ENCODE measurements at places on chromosomes 4 and X.

DNA sequence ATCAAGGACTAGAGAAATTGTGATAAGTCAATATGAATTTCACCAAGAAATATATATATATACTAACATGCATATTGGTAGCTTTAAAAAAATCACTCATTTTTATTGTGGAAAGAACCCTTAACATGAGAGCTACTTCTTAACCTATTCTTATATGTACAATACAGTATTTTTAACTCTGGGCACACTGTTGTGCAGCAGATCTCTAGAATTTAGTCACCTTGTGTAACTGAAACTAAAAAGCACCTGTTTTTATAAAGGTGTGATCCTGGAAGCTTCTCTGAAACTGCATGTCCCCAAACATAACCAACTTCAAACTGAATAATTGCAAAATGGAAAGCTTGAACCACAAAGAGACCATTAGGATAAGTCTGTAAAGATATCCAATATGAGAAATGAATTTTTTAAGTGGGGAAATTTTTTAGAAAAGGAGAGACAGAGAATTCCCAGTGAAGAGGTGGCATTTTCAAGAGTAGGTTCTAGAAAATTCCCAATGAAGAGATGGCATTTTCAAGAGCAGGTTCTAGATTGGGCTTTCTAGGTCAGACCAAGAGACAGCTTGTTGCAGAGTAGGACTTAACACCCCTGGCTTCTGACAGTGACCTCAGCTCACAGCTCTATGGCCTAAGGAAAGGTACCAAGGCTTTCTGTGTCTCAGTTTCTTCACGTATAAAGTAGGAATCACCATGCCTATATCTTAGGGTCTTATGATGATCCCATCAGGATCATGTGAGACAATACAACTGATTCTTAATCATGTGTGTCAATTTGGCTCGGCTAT, 22.0 kb upstream of the PPARGC1A start:
- DNase-seq: no peak

DNA sequence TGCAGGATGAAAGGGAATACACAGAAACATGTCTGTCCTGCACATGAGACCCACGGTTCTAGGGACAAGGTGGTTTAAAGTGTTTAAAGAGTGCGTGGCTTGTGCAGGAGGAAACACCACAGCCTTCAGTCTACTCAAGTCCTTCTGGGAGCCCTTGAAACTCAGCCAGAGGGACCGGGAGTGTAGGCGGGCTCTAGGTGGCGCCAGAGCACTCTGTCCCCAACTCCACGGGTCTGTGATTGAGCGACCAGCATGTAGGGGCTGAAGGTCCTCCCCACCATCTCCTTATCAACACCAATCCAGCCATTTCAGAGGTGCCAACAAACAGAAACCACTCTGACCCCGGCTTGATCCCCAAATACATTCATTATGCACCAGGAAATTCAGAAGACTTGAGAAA, 82.0 kb upstream of the CLDN34 start:
- DNase-seq: no peak

GRCh38 chr4:94603170-94603747, 151.5 kb downstream of the PDLIM5 start:
- DNase-seq: no peak

DNA sequence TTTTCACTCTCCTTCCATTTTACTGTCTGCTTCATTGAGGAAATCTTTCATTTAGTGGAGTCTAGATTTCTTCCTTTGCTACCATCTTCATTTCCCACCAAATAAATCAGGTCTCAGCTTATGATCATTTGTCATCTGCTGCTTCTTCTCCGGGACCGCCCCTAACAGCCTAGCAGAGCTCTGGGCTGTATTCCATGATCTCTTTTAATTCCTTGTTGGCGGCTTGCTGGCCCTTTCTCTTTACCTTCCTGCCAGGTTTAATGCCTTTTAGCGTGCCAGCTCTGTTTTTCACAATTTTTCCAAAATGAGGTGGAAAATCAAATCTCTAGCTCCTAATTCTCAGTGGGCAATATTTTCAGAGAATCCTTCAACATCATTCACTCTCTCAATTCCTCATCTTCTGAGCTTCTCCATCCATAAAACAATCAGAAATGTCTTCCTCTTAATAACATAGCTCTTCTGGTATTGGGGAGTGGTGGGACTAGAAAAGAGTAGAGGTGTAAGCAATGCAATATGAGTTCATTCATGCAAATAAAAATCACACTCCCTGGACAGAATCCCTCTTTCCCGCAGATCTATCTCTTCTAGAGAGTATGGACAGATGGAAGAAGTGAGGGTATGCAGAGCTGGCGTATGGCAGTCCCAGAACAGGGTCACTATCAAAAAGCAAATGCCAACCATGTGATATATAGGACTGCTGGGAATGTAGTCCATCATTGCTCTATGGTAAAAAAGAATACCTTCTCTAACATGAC, 491.3 kb downstream of the KCNIP4 start:
- DNase-seq: no peak

GRCh38 chrX:55290963-55291362, 26.2 kb upstream of the PAGE3 start:
- no peak for DNase-seq

DNA sequence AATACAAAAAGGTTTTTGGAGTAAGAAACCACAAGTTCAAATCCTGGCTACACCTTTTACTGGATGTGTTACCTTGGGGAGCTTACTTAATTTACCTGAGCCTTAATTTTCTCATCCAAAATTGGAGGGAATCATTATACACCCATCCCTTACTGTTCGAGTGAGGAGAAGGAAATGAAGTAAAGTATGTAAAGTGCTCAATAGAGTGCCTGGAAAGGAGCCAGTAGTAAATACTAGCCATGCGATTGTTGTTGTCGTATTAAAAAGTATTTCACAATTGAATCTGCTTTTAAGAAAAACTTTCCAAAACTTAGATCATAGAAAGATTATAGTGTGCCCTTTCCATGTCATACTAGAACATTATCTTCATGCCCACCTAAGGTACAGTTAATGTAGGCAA, 124.5 kb downstream of the ATXN3L start:
- DNase-seq: no peak

DNA sequence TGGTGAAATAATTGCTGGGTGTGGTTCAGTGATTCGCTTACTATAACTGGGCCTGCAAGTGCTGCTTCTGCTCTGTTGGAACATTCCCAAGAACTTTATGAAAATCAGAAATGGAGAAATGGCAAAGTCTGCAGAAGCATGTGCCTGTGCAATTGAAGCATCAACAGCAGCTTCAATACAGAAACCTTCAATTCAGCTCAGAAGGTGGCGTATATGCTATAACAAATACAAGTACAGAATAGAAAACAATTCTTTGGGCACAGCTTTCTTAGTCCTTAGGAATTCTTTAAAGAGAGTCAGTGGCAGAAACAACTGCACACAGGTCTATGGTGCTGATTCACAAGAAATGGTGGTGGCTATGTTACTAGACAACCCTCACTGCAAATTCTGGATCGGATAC, 18.0 kb upstream of the PDHA2 start:
- DNase-seq: no peak

- no peak for DNase-seq
Observed at GRCh38 chrX:64437218-64437617, 42.0 kb upstream of the MTMR8 start.

- DNase-seq: no peak
Observed at GRCh38 chr4:119623025-119623424, 5.6 kb downstream of the PDE5A start.

DNA sequence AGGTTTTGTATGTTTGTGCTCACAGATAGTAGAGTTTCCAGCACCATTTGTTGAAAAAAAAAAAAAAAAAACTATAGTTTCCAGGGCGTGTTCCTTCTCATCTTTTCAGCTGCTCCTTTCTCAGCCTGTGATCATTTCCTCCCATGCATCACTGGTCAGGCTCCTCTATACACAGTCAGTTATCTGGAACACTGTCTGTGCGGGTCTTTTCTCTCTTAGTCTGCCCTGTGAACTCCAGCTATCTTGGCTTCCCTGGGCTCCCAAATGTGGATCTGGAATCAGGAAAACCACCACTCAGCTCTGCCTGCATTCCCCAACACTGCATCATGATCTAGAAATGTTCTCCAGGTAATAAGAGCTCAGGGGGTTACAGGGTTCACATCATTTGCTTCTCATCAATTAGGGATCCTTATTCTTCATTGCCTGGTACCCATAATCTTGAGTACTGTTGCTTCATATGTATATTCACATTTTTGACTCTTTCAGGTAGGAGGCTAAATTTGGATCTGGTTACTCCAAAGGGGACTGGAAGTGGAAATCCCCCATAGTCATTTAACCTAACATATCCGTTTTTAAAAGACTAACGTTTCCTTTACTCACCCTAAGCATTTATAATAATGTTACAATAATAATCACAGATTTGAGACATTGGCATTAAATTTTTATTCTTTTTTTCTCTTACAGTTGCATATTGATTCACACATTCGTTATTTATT, 221.8 kb upstream of the KLF3 start:
- no peak for DNase-seq

GRCh38 chr4:115159141-115159540, 45.7 kb upstream of the NDST4 start:
- no peak for DNase-seq

GRCh38 chr4:15436513-15436912, 8.7 kb downstream of the C1QTNF7 start:
- no peak for DNase-seq

DNA sequence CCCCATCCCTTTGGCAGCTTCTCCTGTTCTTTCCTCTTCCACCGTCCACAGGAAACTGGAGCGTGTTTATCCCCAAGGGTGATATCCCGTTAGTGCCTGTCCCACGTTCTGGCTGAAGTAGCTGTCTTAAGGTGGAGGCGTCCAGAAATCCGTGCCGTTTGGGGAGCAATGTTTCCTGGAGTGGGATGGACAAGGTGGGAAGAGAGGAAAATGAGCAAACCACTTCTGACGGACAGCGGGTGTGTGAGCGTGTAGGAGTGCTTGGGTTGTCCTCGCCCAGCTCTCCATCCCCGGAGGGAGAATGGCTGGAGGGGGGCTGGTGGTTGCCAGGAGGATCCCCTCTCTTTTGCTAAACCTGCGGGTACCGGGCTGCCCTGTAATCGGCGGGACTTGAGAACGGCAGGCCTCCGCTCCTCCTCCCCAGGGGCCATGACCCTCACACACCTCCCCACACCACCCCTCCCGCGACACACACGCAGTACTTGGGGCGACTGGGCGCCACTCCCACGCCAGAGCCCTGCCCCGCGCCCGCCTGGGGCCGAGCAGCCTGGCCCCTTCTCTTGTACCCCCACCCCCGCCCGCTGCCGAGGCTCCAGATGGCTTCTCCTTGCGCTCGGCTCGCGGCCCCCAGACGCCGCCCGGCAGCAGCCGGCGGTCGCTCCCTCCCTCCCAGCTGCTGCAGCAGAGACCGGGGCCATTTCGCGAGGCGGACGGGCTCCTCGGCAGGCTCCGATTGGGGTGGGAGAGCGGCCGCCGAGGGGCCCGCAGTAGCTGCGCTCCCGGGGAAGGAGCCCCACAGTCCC, 13.9 kb upstream of the PRDM8 start:
- no peak for DNase-seq

DNA sequence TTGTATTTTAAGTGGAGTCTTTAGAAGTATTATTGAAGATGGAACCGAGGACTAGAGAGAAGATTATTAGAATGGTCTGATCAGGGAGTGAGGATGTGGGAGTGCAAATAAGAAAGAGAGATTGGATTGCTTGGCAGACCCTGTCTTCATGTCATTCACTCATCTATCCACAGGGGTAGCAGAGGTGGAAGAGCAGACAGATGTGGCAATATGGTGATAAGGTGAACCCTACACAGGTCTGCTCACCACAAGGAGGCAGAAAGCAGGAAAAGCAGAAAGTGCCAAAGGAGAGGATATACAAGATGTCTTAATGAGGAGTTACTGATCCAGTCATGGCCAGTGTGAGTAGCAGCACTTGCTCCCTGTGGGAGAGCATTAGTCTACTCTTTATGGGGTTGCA, 129.4 kb downstream of the MAGEE2 start:
- no peak for DNase-seq

GRCh38 chrX:44432641-44433040, 89.2 kb upstream of the EFHC2 start:
- no peak for DNase-seq

GRCh38 chrX:66110112-66110511, 53.9 kb upstream of the HEPH start:
- DNase-seq: no peak

GRCh38 chrX:37754516-37754915, 25.3 kb upstream of the CYBB start:
- no peak for DNase-seq

DNA sequence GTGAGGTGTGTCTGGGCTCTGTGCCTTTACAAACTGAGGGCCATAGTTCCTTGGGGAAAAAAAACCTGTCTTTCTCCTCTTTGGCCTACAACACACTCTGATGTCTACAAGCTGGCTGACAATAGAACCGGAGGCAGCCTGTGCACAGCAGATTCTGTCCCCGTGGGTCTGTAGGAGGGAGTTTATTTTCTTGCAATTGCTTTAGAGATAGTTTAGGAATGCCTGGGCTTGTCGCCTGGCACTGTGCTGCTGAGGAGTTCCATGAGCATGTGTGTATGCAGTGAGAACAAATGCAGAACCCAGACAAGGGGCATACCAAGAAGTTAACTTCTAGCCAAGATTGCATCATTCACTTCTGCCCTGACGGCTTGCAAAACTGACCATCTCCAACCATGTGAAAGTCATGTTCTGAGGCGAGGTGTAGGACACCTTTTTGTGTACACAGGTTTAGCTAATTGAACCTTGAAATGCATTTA, 54.1 kb downstream of the CCNI start:
- DNase-seq: no peak

DNA sequence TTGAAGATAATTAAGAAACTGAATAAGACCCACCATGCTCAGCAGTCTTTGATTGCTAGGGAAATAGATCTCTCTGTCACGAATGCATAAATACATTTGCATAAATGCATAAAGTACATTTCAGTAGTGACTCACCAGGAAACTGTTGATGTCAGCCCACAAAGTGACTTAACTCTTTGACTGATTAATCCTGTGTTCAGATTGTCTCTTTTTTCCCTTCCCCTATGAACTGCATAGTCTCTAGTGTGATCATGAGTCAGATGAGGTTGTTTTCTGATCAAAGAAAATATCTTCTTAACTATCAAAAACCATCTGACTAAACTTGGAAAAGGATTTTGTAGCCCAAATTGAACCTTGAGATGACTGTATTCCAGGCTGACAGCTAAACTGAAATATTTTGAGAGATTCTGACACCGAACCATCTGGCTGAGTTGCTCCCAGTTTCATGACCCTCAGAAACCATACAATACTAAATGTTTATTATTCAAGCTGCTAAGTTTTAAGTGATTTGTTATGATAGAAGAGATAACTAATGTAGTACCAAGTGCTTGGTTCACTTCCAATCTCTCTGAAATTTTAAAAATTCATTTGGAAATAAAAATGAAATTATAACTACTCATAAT, 1381.5 kb upstream of the AGA start:
- DNase-seq: no peak

GRCh38 chr4:183984566-183984965, 79.5 kb downstream of the STOX2 start:
- no peak for DNase-seq

GRCh38 chrX:49269767-49270248, at the start of gene PPP1R3F:
TSS of gene PPP1R3F (plus strand) at chrX:49269793. CDS start at chrX:49269870, 77 bp downstream.
- no peak for DNase-seq

DNA sequence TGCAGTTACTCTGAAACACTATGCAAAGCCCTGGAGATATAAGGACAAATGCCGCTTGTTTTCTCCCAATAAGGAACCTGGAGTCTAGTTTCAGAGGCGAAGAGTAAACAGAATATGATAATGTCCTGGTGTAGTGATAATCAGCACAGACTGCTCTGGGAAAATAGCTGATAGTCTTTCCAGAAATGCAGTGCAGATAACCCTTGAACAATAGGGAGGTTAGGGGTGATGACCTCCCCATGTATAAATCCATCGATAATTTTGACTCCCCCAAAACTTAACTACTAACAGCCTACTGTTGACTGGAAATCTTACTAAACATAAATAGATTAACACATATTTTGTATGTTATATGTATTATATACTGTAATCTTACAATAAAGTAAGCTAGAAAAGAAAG, 1280.9 kb upstream of the TENM3 start:
- DNase-seq: no peak

Measured in stimulated activated CD8-positive, alpha-beta memory T cell treated with anti-CD3 and anti-CD28 coated beads, Interleukin-15, amount 100 ng/mL, for 4 hours (primary cell).